ENCODE measurements at places on chromosomes 7 and 10.
A peak's percentile ranks its signal among the peaks of the same experiment; 100 is the strongest.

DNA sequence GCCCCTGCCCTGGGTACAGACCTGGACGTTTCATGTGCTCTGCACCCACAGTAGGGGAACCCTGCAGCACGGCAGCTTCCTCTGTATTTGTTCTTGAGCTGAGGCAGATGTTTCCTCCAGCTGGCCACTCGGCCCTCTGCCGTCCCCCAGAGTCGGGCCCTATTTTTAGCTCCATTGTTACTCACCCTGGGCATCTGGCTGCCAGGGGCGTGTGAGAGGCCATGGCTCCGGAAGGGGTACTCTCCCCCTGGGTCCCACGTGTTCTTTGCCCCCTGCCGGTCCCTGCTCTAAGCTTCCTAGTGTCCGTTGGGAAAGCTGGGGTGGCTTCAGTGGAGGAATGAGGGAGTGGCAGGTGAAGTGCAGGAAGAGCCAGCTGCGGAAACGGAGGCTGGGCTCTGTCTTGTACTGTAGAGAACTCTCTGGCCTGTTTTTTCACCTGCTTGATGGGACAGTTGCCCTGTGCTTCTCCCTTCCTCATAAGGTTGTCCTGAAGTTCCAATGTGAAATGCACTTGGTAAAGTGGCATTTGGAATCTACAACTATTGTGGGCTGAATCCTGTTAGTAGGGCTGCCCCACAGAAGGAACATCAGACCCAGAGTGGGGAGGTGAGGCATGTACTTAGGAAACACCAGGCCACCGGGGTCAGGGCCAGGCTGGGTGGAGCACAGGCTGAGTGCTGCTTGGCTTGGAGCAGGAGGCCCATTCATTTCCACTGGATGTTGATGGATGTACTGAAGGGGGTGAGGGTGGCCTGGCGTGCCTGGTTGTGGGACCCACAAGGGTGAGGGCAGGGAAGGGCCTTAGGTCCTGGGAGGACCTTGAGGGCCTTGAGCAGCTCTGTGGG lies 30.6 kb downstream of the PALD1 start:
- DNase-seq: peak; percentile 37

- DNase-seq: no peak
Observed at GRCh38 chr7:148014541-148014940, 576.0 kb upstream of the C7orf33 start.

DNA sequence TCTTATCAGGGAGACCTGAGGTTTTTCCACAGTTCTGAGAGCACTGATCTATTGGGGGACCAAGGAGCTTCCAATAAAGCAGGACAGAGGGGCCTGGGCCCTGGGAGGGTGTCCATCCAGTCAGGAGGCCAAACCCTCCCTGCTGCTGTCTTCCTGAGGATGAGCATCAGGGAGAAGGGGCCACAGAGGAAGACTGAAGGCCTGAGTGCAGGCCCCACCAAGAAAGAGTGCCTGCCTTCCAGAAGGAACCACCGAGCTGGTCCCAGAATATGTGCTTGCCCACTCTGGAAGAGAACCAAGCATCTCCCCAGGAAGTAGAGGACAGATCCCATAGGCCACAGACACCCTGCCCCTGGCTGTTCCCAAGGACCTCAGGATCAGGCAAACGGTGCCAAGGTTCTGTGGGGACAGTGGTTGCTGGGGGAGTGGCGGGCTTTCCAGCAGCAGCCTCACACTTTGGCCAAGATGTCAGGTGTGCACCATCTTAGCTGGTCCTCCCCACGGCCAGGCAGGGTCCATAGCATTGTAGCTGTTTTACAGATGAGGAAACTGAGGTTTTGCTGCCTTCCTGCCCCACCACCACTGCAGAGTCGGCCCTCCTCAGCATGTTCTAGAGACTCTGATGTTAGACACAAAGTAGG lies 199.4 kb downstream of the GRID1 start:
- DNase-seq: no peak

DNA sequence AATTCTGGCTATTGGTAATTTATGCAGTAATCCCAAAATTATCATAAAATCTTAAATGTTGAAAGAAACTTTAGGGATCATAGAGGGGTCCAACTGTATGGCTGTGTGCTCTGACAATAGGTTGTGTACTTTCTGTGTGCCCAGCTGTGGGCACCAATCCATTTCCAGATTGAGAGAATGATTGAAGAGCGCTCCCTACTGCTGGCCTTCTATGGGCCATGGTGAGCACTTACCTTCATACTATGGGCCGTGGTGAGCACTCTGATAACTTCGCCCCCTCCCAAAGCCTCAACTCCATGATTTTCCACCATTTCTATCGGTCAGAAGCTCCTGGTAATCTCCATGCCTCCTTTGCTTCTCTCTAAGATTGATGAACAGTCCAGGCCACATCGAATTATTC lies 118.6 kb downstream of the STRA8 start:
- DNase-seq: no peak

Data from KG1 (cell line).